ENCODE measurements at places on chromosomes 5 and 9. TPM values are rescaled to one million over a fixed set of nuclear protein-coding genes. Genes with fewer than 3 reads are reported as not detected.
A peak's percentile ranks its signal among the peaks of the same experiment; 100 is the strongest.

GRCh38 chr5:76700571-76700970 is 15.4 kb upstream of the F2R start:
- DNase-seq, result no peak

GRCh38 chr9:107683566-107683965 is 194.0 kb upstream of the KLF4 start:
- peak; percentile 25 for DNase-seq

DNA sequence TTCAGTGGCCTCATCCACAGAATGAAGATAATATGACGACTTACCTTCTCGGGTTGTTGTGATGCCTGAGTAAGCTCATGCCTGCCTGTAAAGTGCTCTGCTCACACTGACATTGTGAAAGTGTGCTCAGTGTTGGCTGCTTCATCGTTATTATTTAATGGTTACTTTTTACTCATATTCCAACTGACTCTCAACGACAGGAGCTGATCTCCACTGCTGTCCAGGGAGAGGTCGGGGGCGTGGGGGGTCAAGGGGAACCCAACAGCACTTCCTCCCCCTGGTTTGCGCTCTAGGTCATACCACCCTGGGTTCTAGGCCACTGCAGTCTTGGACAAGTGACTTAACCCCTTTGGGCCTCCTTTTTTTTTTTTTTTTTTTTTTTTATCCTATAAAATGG is 52.9 kb upstream of the ANGPTL2 start:
- no peak for DNase-seq

DNA sequence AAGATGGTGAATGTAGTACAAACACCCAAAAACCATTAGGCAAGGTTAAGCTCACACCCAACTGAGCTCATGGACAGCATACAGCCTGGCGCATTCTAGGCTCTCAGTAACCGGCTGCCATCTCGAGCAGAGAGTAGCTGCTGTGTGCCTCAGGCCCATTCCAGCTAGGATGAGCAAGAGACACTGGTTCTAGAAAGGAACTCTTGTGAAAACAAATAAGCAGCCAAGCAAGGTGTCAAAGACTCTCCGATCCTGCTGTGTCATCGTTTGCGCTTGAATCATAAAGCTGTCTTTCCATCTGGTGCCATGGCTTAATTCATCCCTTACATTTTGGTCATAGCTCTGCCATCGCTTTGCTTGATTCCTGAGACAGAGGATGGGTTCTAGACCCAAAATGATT is 135.4 kb upstream of the MSX2 start:
- no peak for DNase-seq

Gene TNFSF8
- polyA plus RNA-seq, result 0.49 TPM

Gene SLC6A19
- not detected for polyA plus RNA-seq
